ENCODE measurements at places on chromosomes 1 and 21.

GRCh38 chr1:179208681-179209477, 20.6 kb downstream of the ABL2 start:
- peak; percentile 31 for DNase-seq

GRCh38 chr1:212188599-212189351, 96.4 kb upstream of the PPP2R5A start:
- no peak for DNase-seq

DNA sequence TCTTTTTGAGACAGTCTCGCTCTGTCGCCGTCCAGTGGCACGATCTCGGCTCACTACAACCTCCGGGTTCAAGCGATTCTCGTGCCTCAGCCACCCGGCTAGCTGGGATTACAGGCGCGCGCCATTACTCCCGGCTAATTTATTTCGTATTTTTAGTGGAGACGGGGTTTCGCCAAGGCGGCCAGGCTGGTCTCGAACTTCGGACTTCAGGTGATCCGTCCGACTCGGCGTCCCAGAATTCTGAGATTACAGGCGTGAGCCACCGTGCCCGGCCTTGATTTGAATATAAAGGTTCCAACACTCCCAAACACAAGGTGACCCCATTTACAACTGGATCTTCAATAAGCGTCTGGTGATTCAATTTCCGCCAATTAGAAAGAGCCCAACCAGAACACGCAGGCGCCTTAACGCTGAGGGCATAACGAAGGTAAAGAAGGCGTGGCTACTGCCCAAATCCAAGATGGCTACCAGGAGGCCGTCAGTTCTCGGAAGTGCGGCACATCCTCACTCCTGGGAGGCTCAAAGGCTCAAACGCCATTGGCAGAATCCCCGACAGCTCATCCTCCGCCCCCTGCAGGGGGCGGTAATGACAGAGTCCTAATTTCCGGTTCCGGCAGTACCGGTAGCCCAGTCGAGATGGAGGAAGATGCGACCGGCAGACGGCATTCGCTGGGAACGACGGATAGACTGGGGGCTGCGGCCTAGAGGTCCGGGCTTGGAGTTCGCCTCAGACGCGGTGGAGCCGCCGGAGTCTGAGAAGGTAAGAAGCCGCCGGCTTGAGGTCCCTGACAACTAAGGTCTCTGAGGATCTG, at the start of gene SLC25A44:
SLC25A44 (plus strand) TSS at position 617 of the 812 bp plus-strand sequence. CDS start 5,744 bp downstream, outside the sequence.
- DNase-seq: peak; percentile 96

- no peak for DNase-seq
Measured at GRCh38 chr21:45704311-45705108, 61.0 kb downstream of the PCBP3 start.

- DNase-seq: peak; percentile 83
Measured at GRCh38 chr1:167447521-167448136, 70.7 kb downstream of the CD247 start.

DNA sequence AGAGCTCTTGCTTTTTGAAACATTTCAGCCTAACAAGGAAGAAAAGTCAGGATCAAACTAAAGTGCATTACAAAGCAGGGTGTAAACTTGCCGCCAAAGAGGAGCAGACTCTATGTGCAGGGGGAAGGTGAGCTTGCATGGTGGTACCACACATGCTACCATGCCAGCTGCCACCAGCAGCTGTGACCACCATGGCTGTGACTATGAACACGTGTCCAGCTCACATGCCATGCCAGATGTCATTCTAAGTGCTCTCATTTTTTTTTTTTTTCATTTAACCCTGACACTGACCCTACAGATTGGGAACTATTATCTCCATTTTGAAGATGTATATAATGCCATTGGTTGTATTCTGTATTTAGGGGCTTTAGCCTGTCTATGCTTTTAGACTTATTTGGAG, 79.0 kb downstream of the PCP4 start:
- no peak for DNase-seq

DNA sequence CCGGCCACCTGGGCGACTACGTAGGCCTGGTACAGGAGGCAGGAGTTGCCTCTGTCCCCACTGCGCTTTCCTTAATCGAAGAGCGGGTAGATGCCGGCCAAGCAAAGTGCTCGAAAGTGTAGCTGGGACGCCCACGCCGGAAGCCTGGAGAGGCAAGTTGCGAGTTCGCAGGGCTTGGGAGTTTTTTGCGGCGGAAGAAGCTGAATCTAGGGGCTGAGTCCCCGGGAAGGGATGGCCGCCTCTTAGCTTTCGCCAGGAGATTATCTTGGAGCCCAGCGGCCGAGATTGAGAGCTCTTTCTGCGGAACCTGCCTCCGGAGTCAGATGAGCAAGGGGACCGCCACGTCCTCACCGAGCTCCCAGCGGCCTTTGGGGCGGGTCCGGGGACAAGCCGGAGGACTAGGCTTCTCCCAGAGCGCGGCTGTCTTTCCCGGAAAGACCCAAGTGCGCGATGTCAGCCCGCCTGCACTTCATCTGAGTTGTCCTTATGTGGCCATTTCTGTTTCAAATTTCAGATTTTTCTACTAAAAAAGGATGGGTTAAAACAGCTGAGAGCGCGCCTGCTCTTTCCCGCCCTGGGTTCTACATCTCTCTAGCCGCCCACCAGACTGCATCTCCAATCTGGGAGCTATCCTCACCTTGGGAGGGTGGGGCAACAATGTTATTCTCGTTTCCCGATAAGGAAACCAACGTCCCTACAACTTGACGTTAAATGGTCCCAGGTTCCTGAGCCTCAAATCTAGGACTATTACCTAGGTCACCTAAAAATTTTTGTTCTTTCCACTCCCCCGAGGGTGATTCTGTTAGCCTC, 12.4 kb upstream of the TBX15 start:
- no peak for DNase-seq

GRCh38 chr1:203100516-203100869, 14.7 kb upstream of the MYOG start:
- no peak for DNase-seq

DNA sequence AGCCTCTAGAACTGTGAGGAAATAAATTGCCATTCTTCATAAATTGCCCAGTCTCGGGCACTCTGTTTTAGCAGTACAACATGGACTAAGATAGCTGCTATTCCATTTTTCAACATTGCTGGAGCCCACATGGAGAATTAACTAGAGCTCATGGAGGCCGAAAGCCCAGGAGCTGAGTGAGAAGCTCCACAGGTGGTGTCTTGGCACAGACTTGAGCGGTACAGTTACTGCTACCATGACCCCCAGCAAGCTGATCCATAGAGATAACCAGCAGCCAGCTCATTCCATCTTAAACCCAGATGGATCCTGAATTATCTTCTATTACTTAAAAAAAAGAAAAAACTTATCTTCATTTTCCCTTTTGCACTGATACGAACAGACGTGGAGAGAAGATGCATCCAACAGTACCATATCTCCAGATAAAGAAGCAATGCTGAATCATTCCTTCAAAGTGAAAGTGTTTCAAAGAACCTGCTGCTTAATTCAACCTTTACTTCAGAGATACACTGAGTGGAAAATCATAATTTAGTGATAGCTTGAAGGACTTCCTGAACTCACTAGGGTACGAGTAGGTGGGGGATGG, 115.1 kb downstream of the SETD4 start:
- DNase-seq: no peak

DNA sequence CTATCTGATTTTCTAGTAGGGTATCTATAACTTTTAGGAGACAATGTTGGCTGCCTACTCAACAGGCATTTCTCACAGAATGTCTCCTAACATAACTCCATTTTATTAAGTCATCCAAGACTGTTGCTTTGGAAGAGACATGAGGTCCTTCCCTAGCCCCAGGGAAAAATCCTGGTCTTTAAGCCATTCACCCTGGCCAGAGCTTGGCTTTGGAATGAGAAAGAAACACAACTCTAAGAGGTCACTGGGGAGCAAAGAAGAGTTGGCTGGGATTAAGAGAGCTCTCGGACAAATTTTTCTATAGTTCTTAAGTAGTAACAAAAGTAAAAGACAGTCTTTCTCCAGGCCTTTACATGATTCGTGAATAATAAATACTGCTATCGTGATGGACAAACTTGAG, 57.9 kb downstream of the PCNX2 start:
- DNase-seq: no peak

GRCh38 chr1:39672551-39672947, 642 bp upstream of the NT5C1A start:
- no peak for DNase-seq

DNA sequence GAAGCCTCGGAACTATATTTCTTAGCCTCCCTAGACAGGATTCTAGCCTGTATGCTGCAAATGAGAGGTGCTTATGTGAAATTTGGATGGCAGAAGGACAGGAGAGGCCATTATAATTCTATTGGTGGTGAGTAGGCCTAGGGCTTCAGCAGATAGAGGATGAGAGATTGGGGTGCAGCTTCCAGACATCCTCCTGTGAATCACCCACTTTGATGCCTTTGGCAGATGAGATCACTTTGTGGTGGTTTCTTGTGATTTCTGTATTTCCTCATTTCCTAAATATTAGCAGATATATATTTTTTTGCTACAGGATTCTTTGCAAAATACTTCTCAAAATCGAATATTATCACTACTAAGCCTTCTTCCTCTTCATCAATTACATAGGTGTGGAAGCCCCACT, 37.3 kb downstream of the MFSD2A start:
- DNase-seq: no peak

DNA sequence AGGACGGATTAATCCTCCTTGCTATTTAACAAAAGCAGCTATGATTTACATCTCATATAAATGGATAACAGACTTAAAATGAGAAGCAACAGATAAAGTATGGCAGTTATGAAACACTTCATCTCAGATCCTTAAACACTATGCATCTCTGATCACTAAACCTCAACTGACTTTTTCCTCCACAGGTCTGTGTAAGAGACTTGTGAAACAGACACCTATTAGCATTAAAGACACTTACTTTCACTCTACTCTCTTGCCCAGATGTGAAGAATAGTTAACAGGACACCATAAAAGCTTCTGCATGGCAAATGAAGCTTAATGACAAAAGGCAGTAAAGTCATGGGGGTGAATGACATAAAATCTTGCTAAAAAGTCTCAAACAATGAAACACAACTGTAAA, 6.2 kb downstream of the LIN9 start:
- no peak for DNase-seq

DNA sequence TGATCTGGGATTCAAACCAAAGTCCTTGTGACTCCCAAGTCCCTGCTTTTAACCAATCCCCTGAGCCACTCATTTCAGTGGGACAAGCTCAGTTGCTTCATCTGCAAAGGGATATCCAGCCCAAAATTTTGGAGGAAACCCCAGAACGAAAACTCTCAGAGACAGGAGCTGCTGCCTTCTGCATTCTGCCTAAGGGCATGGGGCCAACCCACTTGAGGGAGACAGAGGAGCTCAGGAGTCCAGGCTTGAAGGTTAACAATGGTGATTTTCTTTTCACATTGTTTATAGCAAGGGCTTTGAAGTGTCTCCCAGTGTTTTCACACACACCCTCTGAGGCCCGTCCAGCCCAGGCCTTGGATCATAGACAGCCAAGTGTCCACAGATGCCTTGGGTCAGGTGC, 148.1 kb upstream of the CTTNBP2NL start:
- DNase-seq: no peak

- DNase-seq: no peak
Measured at GRCh38 chr1:200899954-200900867, 5.5 kb downstream of the INAVA start.

DNA sequence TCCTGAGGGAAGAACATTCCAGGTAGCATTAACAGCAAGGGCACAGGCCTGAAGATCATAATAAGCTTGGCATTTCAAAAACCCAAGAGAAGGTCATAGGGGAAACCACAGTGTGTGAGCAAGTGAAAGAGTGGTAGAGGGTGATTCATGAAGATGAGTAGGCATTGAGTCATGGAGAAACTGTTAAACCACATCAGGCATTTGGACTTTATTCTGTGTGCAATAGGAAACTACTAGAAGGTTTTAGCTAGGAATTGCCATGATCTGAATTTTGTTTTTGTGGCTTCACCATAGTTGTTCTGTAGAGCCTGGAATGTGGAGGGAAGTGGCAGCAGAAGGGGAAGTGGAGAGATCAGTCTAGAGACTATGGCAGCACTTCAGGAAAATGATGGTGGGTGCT, 359.0 kb upstream of the PTBP2 start:
- DNase-seq: peak; percentile 99

- no peak for DNase-seq
Measured at GRCh38 chr21:19864476-19864875, 1133.7 kb upstream of the NCAM2 start.

GRCh38 chr1:9482403-9482802, 56.9 kb upstream of the SLC25A33 start:
- DNase-seq: no peak

- DNase-seq: no peak
Measured at GRCh38 chr1:33277488-33278084, 21.3 kb downstream of the ZNF362 start.

- no peak for DNase-seq
Measured at GRCh38 chr1:59310549-59311250, 13.8 kb downstream of the FGGY start.

DNA sequence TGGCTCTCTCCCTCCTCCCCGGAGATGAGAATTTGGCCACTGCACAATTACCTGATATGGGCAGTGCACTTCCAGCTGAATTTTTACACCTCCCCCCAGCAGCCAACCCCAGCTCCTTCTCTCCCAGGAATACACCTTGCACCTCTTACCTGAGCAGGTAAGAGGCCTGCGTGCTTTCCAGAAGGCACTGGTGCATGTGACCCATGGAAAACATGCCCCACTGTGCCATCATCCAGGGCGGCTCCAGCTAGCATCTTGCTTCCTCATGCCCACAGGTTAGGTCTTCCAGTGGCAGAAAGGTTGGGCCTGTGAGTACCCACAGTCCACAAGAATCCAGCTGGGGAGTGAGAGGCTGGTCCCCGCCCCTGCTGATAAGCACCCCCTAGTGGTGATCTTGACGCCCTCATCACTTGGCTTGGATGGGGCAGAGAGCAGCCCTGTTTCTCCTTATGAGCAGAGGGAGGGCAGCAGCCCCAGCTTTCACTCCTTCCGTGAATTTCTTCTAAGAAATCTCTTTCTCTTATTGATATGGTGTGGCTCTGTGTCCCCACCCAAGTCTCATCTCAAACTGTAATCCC, 57.8 kb downstream of the EDARADD start:
- DNase-seq: no peak

DNA sequence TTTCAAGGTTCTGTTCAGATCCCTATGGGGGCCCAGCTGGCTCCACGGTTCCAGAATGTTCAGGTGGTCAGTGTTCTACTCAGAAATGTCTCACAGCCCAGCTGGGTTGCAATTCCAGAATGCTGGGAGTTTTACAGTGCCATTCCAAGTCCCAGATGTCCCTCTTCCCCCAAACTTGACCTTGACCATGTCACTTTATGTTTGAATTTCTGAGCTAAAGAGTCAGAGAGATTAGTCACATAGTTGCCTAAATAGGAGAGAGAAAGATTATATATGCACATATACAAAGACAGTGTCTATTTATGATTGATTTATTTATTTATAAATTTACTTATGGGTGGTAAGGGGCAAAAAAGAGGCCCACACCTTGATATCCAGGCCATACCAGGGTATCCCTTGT, 2.5 kb downstream of the GPR3 start:
- DNase-seq: no peak

- peak; percentile 23 for DNase-seq
Measured at GRCh38 chr21:41643246-41643966, 123.4 kb downstream of the RIPK4 start.
